ENCODE measurements at places on chromosomes 5 and 9.

- no peak for DNase-seq
Measured at GRCh38 chr9:132446887-132447286, 36.9 kb downstream of the CFAP77 start.

DNA sequence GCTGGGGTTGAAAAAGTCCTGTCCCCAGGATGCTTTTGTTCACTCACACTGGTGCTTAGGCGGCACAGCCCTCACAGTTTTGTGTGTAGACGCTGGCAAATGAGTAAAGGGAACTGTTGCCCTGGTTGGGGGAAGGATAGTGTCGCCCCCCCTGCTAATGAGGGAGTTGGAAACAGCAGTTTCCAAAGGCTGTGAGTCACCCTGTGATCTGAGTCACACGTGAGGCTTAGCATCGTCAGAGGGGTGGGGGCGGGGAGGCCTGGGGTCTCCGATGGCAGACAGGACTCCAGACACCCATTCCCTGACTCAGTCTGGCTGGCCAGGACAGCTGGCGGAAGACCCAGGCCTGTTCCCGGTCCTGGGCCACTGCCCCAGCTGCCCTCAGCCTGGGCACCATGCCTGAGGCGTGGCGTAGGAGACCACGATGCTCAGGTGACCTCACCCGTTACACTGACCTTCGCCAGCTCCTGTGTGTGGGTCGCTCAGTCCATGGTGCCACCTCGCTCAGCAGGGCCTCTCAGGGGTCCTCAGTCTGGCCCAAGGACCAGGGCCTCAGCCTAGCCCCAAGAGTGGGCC is 2.9 kb downstream of the DNAJB5 start:
- DNase-seq, result peak; percentile 76

- no peak for DNase-seq
Measured at GRCh38 chr9:101566904-101567724, 27.7 kb downstream of the PPP3R2 start.

DNA sequence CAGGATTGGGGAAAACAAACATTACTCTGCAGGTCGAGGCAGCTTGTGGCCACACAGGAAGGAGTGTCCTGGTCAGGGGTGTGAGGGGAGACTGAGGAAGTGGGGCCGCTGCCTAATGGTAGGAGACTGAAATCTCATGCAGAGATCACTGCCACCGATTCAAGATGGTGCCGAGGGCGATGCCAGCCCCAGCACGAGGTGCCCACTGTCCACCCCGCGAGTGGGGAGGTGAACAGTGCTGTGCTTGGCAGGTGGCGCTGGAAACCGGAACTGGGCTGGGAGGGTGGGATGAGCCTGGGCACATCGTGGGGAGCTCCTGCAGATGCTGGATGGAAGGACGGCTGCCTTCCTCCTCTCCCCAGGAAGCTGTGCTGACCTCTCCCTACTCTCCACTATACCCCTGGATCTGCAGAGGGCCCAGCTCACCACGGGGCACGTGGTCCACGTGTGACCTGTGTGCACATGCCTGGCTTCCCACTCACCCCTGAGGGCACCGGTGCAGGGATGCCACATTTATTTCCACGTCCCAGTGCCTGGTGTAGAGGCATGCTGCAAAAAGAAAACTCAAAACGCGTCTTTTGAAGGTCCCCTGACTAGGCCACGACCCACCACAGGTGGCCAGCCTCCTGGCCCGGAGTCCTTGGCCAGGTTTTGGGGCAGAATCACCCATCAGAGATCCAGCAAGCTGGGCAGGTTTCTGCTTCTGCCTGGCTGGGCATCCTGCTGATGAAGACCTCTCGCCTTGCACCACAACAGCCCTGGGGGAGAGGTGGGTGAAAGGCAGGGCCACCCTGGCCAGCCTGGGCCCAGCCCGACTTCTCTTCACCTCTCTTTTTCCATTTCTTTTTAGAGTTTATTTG is 71.7 kb upstream of the FCN1 start:
- DNase-seq, result no peak

- no peak for DNase-seq
Measured at GRCh38 chr5:175746851-175747250, 89.0 kb downstream of the HRH2 start.

- DNase-seq, result no peak
Measured at GRCh38 chr9:698276-698675, 143.2 kb upstream of the DMRT1 start.

GRCh38 chr9:78005231-78006002 is 26.2 kb downstream of the GNAQ start:
- DNase-seq, result no peak

DNA sequence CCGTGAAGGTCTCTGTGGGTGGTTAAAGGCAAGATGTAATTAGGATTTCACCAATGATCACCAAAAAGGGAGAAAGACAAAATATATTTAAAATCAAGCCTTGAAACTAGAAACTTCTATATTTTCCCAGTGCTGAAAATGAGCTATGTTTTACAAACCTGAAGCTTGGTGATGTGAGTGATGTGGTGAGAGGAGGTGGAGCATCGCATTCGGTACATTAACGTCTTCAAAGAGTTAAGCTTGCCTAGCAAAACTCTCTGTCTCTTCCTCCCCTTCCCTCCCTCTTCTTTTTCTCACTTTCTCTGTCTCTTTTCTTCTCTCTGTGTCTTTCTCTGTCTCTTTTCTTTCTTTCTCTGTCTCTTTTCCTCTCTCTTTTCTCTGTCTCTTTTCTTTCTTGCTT is 347.3 kb upstream of the IRX2 start:
- no peak for DNase-seq
